Daoy (cell line): ENCODE measurements at places on chromosomes 2 and 18.

GRCh38 chr2:181907057-181907456 lies 15.5 kb downstream of the ITPRID2 start:
- no peak for DNase-seq

- peak; percentile 68 for DNase-seq
These were observed 12.4 kb upstream of the GMCL1 start for GRCh38 chr2:69816923-69817542.

GRCh38 chr2:150832686-150833085 lies 345.2 kb upstream of the RND3 start:
- no peak for DNase-seq

- DNase-seq: no peak
These were observed 198.5 kb upstream of the HDAC4 start for GRCh38 chr2:239599299-239599698.

GRCh38 chr2:41879235-41879916 lies 168.4 kb upstream of the PKDCC start:
- no peak for DNase-seq
